ENCODE measurements at places on chromosomes 7 and 10. TPM values are rescaled to one million over a fixed set of nuclear protein-coding genes. Genes with fewer than 3 reads are reported as not detected.

- no peak overlapping the region for H3K4me3 ChIP-seq
- no peaks in the 10 kb centered on the region for H3K36me3 ChIP-seq
- no peak overlapping the region for H3K27ac ChIP-seq
- H3K4me1 ChIP-seq: no peaks in the 10 kb centered on the region
Observed at GRCh38 chr7:158976468-158976848, 120.1 kb downstream of the DYNC2I1 start.

- no peak overlapping the region for H3K27ac ChIP-seq
- H3K4me3 ChIP-seq: no peak overlapping the region
- H3K27me3 ChIP-seq: no peaks in the 10 kb centered on the region
- DNase-seq: no peak
- H3K36me3 ChIP-seq: no peaks in the 10 kb centered on the region
Observed at GRCh38 chr10:32995751-32996150, 37.7 kb upstream of the ITGB1 start.

Gene TMEM176A
- polyA plus RNA-seq: 0.66 TPM

- H3K36me3 ChIP-seq: no peaks in the 10 kb centered on the region
- no peaks in the 10 kb centered on the region for H3K27me3 ChIP-seq
- H3K4me1 ChIP-seq: no peaks in the 10 kb centered on the region
- no peak overlapping the region for H3K27ac ChIP-seq
- DNase-seq: no peak
- no peak overlapping the region for H3K4me3 ChIP-seq
Observed at GRCh38 chr10:1272079-1272776, 216.0 kb downstream of the WDR37 start.

GRCh38 chr10:129483430-129484010 is 16.5 kb downstream of the MGMT start:
- H3K4me1 ChIP-seq: no peaks in the 10 kb centered on the region
- no peak overlapping the region for H3K27ac ChIP-seq
- H3K27me3 ChIP-seq: no peaks in the 10 kb centered on the region
- peak; percentile 30 for DNase-seq
- H3K4me3 ChIP-seq: no peak overlapping the region
- peaks cover 15% of the 10 kb centered on the region for H3K36me3 ChIP-seq

Measured in GM23338 (cell line).